NCI-H1092 treated with DMSO at 0.1 percent for 48 hours (cell line): ENCODE measurements at places on chromosomes 6 and 20.

DNA sequence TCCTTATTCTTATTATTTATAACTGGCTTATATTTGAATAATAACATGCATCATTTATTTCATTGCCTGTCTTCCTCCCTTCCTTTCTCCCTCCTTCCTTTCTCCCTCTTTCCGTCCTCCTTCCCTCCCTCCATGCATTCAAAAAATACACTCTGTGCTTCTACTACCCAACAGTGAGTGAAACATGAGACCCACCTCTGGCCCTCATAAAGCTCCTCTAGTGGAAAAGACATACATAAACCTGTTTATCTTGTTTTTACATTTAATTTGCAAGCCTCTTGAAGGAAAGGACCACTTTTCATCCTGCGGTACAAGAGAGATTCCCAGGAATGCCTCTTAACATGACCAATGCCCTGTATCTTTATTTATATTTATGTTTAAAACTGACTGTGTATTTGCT lies 21.8 kb upstream of the ISM1 start:
- DNase-seq = peak; percentile 48

GRCh38 chr6:158876886-158877285 lies 57.7 kb upstream of the EZR start:
- DNase-seq = no peak

GRCh38 chr6:108115598-108116058 lies 41.1 kb upstream of the OSTM1 start:
- peak; percentile 6 for DNase-seq

DNA sequence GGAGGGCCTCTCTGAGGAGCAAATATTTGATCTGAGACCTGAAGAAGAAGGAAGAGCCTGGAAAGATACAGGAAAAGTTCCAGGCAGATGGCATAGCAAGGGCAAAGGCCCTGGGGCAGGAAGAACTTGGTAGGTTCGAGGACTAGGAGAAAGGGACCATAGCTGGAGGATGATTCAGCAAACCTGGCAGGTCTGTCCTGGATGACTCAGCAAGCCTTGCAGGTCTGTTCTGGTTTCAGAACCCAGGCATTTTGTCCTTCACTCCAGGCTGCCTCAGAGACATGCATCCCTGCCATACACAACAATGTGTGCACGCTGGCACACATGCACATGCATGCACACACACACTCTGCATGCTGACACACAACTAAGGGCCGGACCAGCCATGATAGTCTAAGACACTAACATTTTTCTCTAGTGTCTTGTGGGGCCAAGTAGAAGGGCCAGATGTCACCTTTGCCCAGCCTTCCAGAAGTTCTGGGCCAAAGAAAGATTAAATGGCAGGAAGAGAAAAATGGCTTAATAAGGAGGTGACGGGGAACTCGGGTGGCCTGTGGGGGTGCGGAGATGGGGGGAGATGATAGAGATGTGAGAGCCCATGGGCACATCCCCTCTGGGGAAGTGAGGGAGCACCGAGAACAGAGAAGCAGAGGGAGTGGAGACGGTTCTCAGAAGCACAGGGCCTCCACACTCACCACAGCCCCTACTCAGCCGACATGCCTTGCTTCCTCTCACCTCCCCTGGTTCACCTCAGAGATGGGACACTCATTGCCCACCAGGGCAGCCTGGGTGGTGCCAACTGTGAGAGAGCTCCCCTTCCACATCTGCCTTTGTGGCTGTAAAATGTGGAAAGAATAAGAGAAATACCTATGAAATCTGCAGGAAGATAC lies 15.4 kb upstream of the TRIB3 start:
- DNase-seq = no peak

DNA sequence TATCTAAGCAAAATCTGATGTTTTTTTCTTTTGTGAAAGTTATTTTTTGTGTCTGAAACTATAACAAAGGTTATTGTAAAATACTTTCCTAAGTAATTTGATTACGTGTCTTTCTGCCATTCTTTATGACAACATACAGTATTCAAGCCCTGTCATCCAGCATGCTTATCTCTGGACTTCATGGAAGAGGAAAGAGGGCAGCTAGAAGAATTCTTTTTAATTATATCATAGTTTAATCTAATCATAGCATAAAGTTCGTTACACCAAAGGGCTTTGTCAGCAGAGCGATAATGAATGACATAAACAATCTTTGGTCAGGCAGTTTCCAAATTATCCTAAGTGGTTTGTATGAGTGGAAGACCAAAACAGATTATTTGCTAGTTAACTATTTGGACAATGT lies 3.5 kb downstream of the ENPP3 start:
- DNase-seq = no peak

- DNase-seq = no peak
Observed at GRCh38 chr20:54250691-54251090, 42.8 kb downstream of the PFDN4 start.

GRCh38 chr6:42367353-42368011 lies 84.2 kb downstream of the TRERF1 start:
- no peak for DNase-seq

DNA sequence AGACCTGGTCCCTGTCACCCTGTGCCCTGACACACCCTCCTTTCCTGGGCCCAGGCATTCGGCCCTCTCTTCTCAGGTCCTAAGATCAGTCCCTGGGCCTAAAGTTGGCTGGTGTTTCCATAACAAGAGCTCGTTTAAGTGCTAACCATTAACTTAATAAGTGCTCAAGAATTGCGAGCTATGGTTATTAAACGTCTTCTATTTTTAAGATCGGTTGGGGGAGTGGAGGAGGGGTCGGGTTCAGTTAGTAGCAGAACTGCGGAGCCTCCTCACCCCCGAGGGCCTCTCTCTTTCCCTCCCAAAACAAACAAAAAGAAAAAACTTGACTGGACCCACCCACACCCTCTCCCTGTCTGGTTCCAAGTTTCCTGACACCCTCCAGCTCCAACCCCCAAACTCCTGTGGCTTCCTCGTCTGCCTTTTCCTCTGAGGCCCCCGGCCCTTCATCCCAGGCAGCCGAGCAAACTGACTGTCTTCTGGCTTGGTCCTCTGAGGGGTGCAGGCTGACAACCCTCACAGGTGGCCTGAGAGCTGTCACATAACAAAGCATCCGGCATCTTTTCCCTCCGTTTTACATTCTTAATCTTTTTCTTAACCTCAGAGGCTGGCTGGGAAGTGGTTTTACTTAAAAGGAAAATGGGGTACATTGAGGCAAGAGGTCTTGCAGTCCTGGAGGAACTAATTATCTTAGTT lies 2.0 kb downstream of the STK35 start:
- no peak for DNase-seq

DNA sequence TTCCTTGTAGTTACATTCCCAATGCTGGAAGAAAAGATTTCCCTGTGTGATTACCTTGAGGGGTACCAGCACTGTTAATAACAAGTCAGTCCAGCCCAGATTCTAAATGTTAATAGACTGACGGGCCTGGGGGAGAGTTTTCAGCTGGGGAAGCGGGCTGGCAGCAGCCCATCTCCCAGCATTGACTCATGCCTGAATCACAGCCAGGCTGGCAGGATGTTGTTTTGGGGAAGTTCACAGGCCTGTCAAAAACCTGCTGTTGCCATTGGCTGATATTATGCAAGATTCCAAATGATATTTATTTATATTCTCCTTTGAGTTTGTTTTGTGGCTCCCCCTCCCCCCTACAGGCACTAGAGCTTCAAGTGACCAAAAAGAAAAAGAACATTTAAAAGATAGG lies 213.9 kb upstream of the CNR1 start:
- DNase-seq = no peak

GRCh38 chr6:41239467-41240159 lies 11.5 kb downstream of the TREML4 start:
- DNase-seq = no peak

DNA sequence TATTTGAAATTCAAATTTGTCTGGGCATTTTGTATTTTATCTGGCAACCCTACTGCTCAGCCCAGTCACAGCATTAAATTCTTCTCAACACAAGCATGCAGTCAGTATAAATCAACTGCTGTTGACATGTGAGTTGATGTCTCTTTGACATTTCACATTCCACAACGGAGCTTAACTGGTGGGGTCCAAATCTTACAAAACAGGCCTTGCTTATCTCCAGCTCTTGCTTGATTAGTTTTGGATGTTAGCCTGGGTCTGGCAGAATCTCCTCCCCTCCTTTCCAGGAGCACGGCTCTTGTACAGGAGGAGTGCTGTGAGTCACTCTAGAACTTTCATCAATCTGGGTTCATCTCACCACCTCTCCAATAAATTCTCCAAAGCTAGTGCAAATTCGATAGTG lies 80.8 kb upstream of the PHACTR1 start:
- no peak for DNase-seq

- DNase-seq = no peak
Observed at GRCh38 chr6:140845701-140846100, 1287.0 kb upstream of the GJE1 start.

DNA sequence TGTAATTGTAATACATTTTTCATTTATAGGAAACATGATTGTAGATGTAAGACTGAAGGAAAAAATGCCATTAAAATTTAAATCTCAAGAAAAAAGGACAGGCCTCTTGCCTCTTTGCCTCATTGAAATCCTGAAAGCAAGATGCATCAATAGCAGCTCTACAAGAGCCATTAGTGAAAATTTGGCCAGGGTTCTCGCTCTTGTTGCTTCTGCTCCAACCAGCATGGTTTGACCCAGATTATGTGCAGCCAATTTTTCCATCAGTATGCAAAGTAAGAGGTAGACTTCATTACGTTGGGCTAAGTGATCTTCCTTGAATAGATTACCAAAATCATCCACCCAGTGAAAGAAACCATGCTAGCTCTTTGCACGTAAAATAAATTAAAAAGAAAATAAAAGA lies 106.6 kb downstream of the SGK1 start:
- DNase-seq = no peak

GRCh38 chr6:159871906-159872305 lies 18.9 kb upstream of the MAS1 start:
- DNase-seq = no peak

GRCh38 chr6:2562721-2563451 lies 187.8 kb downstream of the MYLK4 start:
- no peak for DNase-seq
